ENCODE measurements at places on chromosomes 12 and 14. TPM values are rescaled to one million over a fixed set of nuclear protein-coding genes. Genes with fewer than 3 reads are reported as not detected.

The EPYC gene
- not detected for total RNA-seq

GRCh38 chr14:94654071-94654861 lies 42.1 kb downstream of the SERPINA3 start:
- DNase-seq: no peak

- no peak for DNase-seq
Measured at GRCh38 chr12:89140602-89141238, 211.6 kb downstream of the DUSP6 start.

DNA sequence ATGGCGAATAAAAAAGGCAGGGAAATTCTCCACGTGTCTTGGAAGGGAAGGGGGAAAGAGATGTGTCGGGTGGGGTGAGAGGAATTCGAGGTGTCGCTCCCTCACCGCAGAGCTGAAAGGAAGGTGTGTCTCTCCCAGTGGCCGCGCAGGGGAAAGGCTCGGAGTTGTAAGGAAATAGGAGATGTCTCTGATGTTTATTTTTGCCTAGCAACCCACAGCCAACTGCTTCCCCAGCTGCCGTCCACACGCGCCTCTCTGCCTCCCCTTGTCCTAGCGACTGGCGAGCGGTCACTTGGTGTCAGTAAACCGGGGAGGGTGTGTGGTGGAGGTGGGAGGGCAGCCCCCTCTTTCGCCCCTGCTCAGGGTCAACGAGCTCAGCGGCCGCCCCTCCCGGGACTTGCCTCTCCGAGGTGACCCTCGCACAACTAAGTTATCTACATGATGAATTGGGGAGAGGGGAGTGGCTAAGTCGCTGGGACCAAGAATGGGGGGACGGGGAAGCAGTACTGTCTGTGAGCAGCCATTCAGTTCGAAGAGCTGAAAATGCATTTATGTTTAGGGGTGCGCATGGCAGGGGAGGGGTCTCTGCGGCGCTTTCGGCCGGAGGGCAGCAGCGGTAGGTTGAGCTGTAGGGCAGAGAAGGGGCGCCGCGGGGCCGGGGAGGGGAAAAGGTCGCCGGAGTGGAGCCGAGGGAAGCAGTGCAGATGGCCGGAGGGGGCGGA lies 585 bp upstream of the DYRK2 start:
- DNase-seq: peak; percentile 83

DNA sequence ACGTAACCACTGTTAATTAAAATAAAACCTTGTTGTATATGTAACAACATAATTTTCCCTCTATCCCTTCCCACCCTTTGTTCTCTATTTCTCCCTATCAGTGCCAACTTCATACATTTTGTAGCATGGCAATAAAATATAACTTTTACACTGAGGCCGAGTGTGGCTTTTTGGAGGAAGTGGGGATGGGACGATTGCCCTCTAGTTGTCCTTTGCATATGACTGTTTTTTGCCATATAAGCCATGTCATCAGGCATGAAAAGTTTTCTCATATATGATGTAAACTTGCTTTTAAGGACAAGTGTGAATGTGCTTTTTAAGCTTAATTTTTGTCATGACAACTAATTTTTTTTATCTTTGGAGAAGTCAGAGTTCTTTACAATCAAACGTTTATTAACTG lies 6.2 kb upstream of the CCT2 start:
- no peak for DNase-seq

- DNase-seq: no peak
Measured at GRCh38 chr12:42463671-42464070, 125.9 kb downstream of the PRICKLE1 start.

DNA sequence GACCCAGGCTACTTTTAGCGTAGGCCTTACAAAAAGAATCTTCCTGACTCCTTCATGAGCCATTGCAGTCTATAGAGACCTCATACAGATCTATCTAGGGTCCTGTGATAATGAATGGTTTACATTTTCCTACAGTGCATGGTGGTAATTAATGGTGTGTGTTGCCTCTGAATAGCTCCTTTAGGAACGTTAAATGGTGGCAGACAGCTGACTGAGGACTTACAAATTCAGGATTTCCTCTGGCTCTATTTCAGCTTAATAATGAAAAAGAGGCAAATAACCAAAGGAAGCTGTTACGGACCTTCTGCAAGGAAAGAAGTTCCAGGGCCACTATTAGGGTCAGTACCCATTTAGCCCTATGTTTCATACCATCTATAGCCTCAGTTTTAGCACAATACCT lies 5.1 kb downstream of the IKBIP start:
- DNase-seq: no peak

- DNase-seq: no peak
Measured at GRCh38 chr12:14647028-14647750, 49.2 kb downstream of the GUCY2C start.

DNA sequence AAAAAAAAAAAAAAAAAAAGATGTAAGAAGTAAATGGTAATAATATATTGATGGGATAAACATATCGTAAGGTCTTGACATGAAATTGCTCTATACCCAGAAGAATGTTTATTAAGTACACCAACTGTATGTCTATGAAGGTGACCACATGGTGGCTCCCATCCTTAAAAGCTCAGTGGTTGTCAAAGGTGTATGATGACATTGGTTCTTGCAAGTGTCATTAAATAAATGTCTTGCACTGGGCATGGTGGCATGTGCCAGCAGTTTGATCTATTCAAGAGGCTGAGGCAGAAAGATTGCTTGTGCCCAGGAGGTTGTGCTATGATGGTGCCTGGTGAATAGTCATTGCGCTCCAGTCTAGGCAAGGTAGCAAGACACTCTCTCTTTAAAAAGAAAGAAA lies 10.4 kb downstream of the CCT2 start:
- DNase-seq: no peak

DNA sequence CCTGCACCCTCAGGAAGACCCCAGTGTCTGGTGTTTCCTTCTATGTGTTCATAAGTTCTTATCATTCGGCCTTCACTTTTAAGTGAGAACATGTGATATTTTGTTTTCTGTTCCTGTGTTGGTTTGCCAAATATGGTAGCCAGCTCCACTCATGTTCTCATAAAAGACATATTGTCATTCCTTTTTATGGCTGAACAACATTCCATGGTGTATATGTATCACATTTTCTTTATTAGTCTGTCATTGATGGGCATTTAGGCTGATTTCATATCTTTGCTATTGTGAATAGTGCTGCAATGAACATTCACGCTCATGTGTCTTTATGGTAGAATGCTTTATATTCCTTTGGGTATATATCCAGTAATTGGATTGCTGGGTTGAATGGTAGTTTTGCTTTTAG lies 645.1 kb downstream of the SLC16A7 start:
- DNase-seq: no peak

The EIF2S3B gene
- total RNA-seq: 0.68 TPM

DNA sequence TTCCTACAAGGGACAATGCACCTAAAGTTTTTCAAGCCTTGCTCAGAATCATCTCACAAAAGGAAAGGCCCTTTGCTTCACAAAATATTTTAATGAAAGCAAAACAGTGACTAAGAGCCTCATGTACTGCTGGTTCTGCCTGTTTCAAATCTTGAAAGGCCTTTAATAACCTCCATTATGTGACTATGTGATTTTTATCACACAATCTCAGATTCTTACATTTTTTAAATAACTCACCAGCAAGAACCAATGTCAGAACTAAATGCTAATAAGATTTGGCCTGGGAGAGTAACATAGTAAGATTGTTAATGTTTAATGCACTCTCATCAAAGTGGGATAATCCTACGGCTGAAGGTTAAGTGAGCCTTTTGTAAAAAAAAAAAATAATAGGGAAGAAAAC lies 378.9 kb downstream of the RGS6 start:
- no peak for DNase-seq
